Head of caudate nucleus (tissue), 42 donors: ENCODE measurements at places on chromosomes 2 and 18.

DNA sequence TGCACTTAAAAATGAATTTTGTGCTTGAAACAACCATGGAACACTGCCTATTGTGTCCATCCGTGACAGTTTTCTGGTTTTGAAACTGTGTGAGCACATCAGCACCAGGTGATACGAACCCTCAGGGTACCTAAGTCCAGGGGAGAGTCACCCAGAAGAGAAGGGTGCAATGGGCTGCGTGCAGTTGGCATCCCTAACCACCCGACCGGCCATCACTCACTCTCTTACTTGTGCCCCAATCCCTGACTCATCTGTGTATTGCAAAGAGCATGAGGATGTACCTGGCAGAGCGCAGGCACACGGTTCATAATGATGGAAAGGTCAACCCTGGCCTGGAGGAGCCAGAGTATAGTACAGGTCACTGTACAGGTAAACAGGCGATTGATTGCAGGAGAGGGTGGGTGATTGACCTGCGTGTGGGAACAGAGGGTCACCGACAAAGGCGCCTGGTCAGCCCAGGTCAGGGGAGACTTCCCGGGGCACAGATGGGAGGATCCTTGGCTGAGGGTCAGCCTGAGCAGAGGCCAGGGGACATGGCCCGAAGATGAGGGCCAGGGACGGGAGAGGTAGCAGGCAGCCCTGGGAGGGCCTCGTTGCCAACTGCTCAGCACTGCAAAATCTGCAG lies 160.3 kb downstream of the SEPTIN10 start:
- DNase-seq: no peak

DNA sequence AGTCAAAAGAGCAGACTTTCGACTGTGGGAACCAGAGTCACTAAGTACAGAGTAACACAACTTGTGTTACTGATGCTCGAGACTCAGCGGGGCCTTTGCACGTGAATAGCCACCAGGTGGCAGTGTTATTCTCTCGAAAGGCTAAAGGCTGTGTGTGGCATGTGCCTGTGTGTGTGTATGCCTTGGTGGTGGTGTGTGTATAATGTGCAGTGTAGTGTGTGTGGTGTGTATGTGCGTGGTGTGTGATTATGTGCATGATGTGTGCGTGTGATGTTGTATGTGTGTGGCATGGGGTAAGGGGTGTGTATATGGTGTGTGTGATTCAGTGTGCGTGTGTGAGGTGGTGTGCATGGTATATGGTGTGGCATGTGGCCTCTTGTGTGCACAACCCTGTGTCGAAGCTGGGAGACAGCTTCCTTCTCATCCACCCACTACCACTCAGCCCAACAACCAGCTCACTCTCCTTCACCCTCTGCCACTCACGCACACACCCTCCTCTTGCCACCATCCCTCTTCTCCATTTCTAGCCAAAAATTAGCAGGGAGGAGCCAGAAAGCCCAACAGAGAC lies 83.0 kb upstream of the ZNF532 start:
- DNase-seq: peak; percentile 92

DNA sequence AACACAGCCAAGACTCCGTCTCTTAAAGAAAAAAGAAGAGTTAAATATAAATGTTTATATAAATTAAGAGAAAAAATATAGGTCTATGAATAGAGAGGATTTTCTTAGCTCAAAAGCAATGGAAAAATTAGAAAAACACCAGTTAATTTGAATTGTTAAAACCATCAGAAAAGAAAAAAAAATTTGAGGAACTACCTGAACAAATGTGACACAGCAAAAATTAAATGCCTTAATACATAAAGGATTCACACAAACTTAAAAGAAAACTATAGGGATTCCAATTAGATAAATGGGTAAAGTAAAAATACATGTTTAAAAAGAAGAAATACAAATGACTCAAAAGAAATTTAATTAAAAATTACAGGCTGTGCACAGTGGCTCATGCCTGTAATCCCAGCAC lies 147.9 kb upstream of the DNMT3A start:
- no peak for DNase-seq

DNA sequence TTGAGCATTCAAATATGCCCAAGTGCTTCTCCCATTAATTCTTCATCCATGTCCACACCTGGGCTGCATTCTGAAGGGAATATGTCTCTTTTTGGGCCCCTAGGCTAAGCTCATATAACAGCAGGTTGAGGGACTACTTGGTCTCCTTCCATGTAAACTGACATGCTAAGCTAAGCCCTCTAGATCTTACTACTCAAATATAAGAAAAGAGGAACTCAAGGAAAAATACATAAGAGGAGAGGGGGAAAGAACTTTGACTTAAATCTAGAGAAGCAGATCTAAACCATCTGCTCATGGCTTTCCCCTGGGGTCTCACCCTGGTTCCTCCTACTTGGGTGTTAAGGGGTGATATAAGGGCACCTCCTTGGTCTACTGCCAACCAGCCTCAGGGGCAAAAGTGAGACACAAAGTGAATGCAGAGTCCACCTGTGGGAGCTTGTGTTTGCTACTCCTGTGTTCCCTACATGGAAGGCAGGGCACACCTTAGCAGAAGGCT lies 19.8 kb upstream of the NFU1 start:
- no peak for DNase-seq

DNA sequence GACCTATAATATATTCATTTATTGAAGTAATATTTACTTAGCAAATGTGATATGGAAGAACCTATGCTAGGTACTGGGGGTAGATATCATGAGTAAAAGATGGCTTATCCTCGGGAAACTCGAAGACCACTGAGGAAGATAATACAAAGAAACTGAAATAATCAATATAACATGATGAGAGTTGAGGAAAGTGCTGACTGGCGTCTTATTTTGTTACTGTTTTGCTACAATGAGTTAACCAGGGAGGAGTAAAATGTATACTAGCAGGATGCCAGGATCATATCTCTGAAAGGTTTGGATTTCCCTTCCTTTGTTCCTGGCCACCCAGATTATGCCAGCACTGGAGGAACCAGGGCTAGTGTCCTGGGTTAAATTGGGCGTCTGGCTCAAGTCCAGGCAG lies 111.7 kb upstream of the SPATS2L start:
- DNase-seq: no peak
